ENCODE measurements at places on chromosomes 5 and 9. TPM values are rescaled to one million over a fixed set of nuclear protein-coding genes. Genes with fewer than 3 reads are reported as not detected.

GRCh38 chr9:131640438-131641137 is 95.3 kb downstream of the PRRT1B start:
- H3K36me3 ChIP-seq = peaks cover 30% of the 10 kb centered on the region
- H3K27me3 ChIP-seq = no peaks in the 10 kb centered on the region
- no peak for DNase-seq
- no peaks in the 10 kb centered on the region for H3K4me1 ChIP-seq

DNA sequence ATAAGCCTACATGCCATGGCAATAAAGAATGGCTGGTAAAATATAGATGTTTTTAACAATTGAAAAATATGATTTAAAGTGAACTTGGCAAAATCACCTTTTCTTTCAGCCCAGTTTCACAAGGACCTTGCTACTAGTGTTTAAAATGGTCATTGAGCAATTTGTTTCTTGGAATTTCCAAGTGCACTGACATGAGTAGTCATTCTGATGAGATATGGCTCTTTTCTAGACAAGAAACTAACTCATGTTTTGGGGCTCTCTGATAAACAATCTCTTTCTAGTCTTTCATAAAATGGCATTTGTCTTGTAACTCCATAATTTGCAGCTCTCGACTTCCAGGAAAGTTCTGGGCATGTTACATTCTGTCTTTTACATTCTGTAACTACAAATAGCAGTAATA is 176.8 kb downstream of the NR2F1-AS1 start:
- no peak overlapping the region for H3K27ac ChIP-seq
- no peak for DNase-seq
- H3K4me3 ChIP-seq = no peak overlapping the region

GRCh38 chr9:34957492-34958410 is at the start of gene PHF24:
TSS of gene PHF24 (plus strand) at chr9:34958285. CDS start at chr9:34971299, 13,014 bp downstream.
- DNase-seq = no peak
- peak within 1 kb of the TSS; percentile 28 for H3K4me3 ChIP-seq
- H3K27ac ChIP-seq = no peak within 1 kb of the TSS
- H3K4me1 ChIP-seq = no peaks in the 10 kb centered on the region

DNA sequence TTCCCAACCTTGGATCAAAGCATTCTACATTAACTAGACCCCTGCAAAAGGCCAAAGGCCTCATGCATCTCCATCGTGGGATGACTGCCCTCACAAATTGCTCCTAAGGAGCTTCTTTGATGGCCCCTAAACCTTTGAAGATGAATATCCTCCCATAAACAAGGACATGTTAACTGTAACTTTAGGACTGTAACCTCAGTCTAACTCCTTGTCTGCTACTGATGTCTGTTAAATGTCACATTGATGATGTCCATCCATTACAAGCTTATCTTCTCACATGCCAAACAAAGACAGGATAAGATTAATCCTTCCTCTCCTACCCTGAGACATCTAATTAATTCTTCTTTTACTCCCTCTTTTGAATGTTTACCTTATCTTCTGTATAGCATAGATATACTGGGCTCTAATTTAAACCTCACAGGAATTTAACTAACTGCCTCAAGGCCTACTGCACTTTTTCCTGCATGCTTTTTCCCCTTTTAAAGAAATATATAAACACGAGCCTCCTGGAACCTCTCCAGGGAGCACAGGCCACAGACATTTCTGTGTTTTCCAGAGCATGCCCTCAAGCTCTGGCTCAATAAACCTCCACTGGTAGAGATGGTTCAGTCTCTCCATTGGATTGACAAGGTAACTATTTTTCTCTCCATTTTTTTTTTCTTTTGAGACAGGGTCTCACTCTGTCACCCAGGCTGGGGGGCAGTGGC is 90.6 kb upstream of the SLC25A48 start:
- H3K4me1 ChIP-seq = peaks cover 4% of the 10 kb centered on the region
- no peak overlapping the region for H3K27ac ChIP-seq
- no peak overlapping the region for H3K4me3 ChIP-seq
- DNase-seq = no peak
- H3K27me3 ChIP-seq = no peaks in the 10 kb centered on the region
- H3K36me3 ChIP-seq = no peaks in the 10 kb centered on the region

DNA sequence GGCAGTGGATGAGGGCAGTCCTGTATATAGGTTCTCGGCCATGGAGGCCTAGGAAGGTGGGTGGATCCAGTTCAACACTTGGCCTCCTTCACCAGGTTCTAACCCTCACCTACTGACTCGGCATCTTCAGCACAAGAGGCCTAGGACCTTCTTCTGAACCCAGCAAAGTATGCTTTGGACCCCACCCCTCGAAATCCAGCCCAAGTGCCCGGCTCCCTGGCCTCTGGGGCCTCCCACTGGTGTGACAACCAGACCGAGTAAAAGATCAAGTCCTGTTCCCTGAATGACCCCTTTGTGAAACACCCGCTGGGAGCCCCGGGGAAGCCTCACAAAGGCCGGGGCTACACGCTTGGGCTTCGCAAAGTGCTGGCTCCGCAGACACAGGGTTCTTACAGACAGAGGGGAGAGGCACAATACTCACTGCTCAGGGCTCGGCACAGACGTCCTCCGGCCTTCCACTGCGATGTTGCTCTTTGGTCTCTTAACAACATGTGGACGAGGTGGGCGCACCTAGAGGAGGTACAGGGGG is 47.0 kb downstream of the CRB2 start:
- no peak for DNase-seq
- H3K4me3 ChIP-seq = no peak overlapping the region
- H3K27me3 ChIP-seq = no peaks in the 10 kb centered on the region
- no peaks in the 10 kb centered on the region for H3K36me3 ChIP-seq
- H3K4me1 ChIP-seq = no peaks in the 10 kb centered on the region

GRCh38 chr5:103910786-103911185 is 348.2 kb upstream of the NUDT12 start:
- H3K27me3 ChIP-seq = no peaks in the 10 kb centered on the region
- H3K36me3 ChIP-seq = no peaks in the 10 kb centered on the region
- H3K27ac ChIP-seq = no peak overlapping the region
- H3K4me1 ChIP-seq = no peaks in the 10 kb centered on the region
- DNase-seq = no peak

ORM1 gene
- not detected for total RNA-seq

PCDHGA4 gene
- 4.4 TPM for total RNA-seq

ADGRD2 gene
- not detected for total RNA-seq
